ENCODE measurements at places on chromosomes 3 and 15.

DNA sequence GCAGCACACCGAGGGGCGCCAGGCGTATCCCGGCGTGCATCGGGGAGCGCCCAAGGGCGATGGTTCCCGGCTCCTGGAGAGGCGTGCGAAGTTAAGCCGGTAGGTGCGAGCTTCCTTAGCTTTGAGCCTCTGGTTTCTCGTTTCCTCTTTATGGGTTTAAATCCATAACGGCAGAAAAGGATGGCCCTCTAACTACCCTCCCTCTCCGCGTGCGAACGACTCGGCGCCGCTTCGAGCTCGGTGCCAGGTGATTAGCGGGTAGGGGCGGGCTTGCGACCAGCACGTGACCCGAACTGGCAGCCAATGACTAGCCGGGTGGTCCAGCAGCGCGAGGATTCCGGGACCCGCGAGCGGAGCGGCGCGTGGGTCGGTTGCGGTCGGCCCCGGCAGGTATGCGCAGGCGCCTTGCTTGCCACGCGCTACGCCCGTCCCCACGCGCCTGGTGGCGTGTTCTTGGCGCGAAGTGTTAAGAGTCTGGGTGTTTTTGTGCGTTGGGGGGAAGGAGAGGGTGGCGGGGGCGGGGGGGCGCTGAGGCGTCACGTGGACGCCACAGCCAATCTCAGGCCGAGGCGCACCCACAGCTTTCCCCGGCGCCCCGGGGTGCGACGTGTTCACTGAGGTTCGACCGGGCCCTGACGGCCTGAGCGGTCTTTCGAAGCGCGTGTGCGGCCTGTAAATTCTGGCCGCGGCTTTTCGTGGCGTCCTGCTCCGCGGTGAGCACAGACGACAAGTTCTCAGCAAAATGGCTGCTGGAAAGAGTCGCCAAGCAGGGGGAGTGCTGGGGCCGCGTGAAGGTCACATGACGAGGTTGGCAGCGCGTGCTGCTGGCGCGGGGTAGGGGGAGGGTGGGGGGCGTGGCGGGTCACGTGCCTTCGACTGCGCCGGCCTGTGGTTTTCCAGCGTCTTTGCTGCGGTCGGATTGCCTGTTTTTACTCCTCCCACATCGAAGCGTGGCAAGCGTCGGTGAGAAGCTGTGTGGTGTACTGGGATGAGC lies 38.7 kb upstream of the MGA start:
- DNase-seq = peak; percentile 44

DNA sequence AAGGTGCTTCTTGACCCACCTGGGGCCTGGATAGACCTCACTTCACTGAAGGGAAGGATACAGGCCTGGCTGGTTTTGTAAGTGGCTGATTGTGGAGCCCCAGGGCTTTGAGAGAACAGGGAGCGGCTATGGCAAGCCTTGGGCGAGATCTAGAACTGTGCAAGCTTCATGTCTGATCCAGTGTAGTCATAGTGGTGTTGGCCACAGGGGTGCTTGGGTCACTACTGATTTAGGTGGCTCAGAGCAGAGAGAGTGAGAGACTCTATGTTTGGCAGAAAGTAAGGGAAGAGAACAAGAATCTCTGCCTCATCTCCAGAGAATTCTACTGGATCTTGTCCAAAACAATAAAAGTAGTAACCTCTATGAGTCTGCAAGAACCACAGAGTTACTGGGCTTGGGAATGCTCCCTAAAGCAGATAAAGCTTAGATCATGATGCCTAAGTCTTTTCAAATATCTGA lies 394.2 kb upstream of the EPHA3 start:
- peak; percentile 90 for DNase-seq

GRCh38 chr3:15063238-15063637 lies 1.9 kb downstream of the MRPS25 start:
- DNase-seq = no peak

- DNase-seq = peak; percentile 55
Observed at GRCh38 chr3:126373682-126374601, 16.7 kb upstream of the KLF15 start.

GRCh38 chr15:70059476-70060213 lies 38.1 kb downstream of the TLE3 start:
- DNase-seq = no peak

DNA sequence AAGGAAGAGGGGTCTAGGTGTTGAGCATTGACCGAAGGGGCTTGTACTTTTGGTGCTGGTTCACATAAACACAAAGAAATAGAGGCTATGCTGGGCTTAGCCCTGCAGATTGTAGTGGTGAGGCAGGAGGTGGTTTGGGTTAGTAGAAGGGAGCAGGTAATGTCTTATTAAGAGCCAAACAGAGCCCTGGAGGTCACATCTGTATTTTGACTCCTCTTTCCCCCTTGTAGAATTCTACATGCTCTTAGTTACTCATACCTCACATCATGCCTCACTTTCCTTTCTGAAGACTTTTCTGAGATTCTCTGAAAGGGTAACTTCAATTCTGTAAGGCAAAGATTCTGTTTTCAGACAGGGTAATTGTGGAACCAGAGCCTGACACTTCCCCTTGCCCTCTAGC lies 16.1 kb upstream of the ZNF80 start:
- DNase-seq = no peak

DNA sequence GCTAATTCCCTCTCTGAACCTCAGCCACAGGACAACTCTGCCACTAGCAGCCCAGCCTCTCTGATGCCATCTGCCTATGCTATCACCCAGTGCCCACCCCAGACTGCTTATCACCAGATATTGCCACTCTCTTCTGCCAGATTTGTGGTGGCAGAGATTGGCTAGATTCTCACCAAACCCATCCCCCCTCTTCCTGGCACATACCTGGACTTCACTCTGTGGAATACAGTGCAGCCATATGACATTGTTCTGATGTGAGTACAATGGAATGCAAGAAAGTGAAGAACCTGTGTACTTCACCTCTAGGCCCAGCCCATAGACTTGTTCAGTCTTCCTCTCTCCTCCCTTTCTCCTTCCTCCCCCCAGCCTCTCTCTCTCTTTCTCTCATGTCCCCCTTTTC lies 46.9 kb upstream of the NTRK3 start:
- DNase-seq = no peak

DNA sequence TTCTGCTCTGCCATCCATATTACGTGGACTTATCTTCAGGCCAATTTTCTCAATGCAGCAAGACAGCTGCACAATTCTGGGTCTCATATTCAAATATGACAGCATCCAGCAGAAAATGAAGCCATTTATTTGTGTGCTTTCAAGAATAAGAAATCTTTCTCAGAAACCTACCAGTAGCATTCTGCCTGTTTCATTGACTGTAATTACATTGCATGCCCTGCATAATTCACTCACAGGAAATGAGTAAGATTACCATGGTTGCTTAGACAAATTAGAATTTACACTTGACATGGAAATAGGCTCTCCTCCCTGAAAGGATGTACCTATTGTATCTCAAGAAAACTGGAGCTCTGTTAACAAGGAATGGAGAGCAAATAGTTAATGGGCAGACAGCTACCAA lies 346.6 kb upstream of the DCBLD2 start:
- no peak for DNase-seq

DNA sequence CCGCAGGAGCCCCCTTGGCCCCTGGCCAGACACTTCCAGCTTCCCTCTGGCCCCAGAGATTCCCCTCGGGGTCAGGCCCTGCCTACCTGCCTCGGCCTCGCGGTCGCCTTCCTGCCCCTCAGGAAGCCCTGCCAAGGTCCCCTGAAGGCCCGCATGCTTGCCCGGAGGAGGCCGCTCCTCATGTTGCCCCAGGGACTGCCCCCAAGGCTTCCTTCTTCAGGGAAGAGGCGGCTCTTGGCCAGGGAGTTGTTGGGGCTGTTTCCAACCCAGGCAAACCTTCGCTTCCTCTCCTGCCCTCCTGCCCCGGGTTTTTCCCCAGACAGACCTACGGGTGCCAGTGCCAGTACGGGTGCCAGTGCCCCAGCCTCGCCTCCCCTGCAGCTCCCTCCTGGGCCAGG lies 13.5 kb upstream of the MUC4 start:
- no peak for DNase-seq

DNA sequence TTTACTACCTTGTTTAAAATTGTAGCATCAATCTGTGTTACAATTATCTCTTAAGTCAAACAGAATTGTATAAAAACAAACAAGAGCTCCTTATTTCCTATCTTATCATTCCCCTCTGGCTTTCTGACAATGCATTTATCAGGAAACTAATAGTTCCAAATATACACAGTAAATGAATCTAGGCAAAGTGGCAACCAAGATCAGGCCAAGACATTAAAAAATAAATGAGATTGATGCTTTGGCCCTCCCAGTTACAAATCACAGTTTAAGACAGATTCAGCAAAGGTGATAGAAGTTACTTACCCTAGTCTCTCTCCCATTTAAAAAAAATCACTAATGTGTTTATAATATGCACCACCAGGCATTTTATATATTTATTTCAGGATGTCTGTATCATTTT lies 236.7 kb downstream of the EPHA3 start:
- no peak for DNase-seq

DNA sequence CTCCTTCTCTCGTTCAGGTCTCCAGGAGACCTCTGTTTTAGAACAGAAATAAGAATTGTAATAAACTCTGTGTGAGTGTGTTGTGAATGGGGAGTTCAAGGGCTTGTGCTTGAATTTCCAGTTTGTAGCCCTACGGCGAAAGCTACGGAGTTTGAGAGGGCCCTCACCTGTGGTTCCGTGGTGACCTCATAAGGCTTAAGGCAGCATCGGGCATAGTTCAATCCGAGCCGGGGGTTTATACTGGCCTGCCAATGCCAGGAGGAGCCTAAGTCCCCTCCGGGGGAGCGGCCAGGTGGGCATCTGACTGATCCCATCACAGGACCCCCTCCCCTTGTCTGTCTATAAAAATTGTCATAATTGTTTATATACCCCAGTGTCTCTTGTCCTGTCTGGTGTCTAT lies 43.7 kb downstream of the ZBTB11 start:
- DNase-seq = no peak

DNA sequence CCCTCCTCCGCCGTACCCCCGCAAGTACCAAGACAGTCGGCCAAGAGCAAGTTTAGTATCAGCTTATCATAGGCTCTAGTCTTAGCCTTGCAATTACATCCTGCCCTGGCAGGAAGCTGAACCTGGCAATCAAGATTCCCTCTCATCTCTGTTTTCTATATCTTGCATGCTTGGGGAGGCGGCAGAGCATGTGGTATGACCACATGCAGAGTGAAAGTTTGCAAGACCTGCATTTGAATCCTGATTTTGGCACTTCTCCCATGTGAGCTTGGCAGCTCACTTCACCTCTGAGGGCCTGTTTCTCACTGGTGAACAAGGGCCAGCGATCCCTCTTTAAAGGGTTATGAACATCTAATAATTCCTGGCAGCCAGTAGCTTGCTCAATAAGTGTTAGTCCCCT lies 106.1 kb upstream of the FRMD4B start:
- DNase-seq = no peak

Data from GM04504 (cell line).